ENCODE measurements at places on chromosomes 4 and X. TPM values are rescaled to one million over a fixed set of nuclear protein-coding genes. Genes with fewer than 3 reads are reported as not detected.

The TRO gene
- 2.0 TPM for total RNA-seq

The GYPA gene
- not detected for total RNA-seq

The PLAC1 gene
- total RNA-seq = 5.1 TPM

The MAGEA6 gene
- total RNA-seq = not detected

The CT45A10 gene
- not detected for total RNA-seq

The TCEAL6 gene
- total RNA-seq = not detected

The CTAG1A gene
- not detected for total RNA-seq

The HTR2C gene
- not detected for total RNA-seq

The GLRA3 gene
- total RNA-seq = not detected

The WNK3 gene
- total RNA-seq = 1.6 TPM

The BRCC3 gene
- total RNA-seq = 22.9 TPM

The SSX3 gene
- total RNA-seq = not detected

Data from foreskin keratinocyte (primary cell).